Urinary bladder (tissue), 4 donors: ENCODE measurements at places on chromosomes 12 and 14. TPM values are rescaled to one million over a fixed set of nuclear protein-coding genes. Genes with fewer than 3 reads are reported as not detected.
A peak's percentile ranks its signal among the peaks of the same experiment; 100 is the strongest.

HCAR1 gene
- 1.6 TPM for total RNA-seq

CARMIL3 gene
- total RNA-seq = 1.5 TPM

TUNAR gene
- total RNA-seq = not detected

SLC8A3 gene
- total RNA-seq = 3.0 TPM

KRT6C gene
- not detected for total RNA-seq

DNA sequence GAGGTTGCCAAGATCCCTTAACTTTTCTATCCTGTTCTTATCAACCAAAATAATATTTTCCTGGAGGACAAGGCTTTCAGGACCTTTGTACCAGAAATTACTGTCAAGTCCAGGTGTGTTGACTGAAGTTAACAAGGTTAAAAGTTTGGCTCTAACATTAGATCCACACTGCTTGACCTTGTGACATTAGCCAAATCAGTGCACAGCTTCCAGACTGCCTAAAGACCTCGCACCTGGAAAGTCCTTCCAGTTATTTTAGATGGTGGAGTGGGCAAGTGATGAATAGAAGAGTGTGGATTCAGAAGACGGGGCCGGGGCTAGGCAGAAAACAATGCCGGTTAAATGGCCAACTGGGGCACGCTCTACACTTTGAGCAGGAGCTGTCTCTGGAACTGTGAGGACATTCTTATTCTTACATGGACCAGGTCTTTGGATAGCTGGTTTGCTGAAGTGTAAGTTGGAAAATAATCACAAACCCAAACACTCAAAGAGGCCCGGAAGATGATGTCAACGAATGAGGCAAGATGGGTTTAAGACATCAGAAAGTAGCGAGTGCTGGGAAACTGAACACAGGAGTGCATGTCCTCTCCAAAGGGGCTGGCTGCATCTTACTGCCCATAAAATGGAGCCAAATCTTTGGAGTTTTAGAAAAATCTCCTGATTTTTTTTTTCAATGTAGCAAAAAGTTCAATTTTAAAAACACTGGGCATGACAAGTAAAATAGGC is 56.3 kb downstream of the NIN start:
- no peak for DNase-seq

- DNase-seq = no peak
Measured at GRCh38 chr12:109725321-109726105, 11.9 kb downstream of the FAM222A start.

DNA sequence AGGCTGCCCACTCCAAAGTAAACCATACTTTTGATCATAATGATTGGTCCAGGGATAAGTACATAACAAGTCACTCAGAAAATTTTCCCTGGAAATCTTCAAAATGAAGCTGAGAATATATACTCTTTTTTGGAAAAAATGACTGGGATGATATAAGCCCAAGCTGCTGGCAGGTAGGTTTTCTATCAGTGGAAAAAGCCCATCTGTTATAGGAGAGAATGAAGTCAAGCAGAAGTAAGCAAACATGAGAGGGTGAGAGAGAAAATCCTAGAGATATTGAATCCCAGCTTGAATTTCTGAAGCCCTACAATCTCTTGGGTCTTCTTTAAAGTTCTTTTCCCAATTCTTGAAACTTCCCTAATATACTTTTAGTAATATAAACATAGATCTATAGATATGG is 37.3 kb upstream of the ZDHHC17 start:
- DNase-seq = no peak

GRCh38 chr12:110366321-110367142 is 37.0 kb downstream of the ANAPC7 start:
- DNase-seq = no peak

- no peak for DNase-seq
Measured at GRCh38 chr14:25349269-25349668, 299.3 kb upstream of the STXBP6 start.

DNA sequence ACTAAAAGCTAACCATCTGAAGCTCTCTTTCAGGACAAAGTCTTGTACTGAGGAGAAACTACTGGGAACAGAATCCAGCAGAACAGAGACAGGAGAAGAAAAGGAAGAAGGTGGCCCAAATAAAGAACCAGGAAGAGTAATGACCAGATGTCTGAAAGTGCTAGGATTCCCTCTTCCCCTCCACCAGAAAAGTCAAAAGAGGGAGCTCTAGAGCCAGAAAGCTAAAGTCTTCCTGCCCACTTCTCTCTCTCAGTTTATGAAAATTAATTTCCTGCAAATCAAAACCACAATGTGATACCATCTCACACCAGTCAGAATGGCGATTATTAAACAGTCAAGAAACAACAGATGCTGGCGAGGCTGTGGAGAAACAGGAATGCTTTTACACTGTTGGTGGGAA is 47.2 kb downstream of the SPPL3 start:
- no peak for DNase-seq

DNA sequence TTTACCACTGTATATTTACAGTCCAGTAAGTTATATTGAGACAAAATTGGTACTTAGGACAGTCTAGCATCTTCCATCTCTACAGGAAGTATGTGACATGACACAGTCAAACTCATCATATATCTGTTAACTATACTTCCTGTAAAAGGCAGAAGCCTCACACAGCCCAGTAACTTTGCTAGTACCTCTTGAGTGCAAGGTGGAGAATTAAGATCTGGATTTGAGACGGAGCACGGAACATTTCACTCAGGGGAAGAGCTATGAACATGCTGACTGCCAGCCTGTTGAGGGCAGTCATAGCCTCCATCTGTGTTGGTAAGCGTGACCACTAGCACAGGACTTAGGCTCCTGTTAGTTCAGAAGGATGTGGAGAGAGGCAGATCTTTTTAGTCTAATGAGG is 333.7 kb upstream of the OR4E1 start:
- no peak for DNase-seq

- no peak for DNase-seq
Measured at GRCh38 chr12:121781998-121782979, 11.2 kb downstream of the RHOF start.

DNA sequence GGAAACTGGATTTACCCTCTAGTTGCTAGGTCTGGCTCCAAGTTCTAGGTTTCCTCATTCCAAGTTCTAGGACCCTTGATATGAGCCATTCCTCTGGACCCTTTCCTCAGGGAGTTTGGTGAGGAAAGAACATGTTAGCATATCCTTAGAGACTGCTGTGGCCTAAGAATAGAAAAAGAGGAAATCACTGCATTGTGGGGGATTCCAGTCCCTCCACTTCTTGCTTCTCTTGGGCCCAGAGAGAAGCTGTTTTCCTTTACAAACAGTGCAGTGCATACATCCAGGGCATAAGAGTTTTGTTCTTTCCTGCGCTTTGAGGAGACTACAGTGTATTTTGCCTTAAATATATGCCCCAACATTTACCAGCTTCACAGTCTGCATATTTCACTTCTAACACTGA is 59.0 kb downstream of the LLPH start:
- no peak for DNase-seq

GRCh38 chr14:54465654-54466053 is 23.1 kb downstream of the GMFB start:
- no peak for DNase-seq

GRCh38 chr12:93788853-93789252 is 111.7 kb downstream of the CRADD start:
- no peak for DNase-seq

- DNase-seq = peak; percentile 35
Measured at GRCh38 chr12:25694072-25694471, 141.0 kb upstream of the LMNTD1 start.

GRCh38 chr12:108633534-108634248 is at the start of gene SELPLG:
TSS of gene SELPLG (minus strand) at chr12:108633894. CDS start at chr12:108624307, 9,587 bp downstream.
- DNase-seq = no peak

DNA sequence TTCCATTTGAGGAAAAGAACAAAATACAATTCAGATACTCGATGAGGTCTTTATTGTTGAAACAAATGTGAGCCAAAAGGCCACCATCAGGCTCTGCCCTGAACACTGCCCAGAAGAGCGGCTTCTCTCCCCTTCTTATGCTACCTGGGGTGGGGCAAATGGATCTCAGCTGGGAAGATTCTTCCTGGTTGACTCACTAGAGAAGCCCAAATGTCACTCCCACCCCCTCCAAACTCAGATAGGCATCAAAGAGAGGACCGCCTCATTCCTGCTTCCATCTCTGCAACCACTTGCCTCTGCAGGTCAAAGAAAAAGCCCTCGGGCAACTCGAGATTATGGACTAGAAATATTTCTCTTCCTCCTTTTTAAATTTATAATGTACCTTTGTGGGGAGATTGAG is 55.8 kb downstream of the TBX3 start:
- DNase-seq = no peak

DNA sequence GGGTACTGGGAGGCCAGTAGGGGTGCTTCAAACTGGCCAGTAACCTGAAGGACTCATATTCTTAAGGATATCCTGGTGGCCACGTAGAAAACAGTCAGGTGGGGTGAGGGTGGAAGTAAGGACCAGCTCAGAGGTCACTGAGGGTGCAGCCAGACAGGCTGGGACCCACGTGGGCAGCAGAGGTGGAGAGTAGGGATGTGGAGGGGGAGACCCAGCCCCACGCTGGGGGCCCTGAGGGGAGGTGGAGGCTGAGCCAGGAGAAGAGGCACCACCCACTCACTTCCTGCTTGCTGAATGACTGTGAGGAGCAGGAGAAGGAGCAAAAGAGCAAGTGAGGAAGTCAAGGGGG is 12.6 kb upstream of the SERPINA3 start:
- no peak for DNase-seq

DNA sequence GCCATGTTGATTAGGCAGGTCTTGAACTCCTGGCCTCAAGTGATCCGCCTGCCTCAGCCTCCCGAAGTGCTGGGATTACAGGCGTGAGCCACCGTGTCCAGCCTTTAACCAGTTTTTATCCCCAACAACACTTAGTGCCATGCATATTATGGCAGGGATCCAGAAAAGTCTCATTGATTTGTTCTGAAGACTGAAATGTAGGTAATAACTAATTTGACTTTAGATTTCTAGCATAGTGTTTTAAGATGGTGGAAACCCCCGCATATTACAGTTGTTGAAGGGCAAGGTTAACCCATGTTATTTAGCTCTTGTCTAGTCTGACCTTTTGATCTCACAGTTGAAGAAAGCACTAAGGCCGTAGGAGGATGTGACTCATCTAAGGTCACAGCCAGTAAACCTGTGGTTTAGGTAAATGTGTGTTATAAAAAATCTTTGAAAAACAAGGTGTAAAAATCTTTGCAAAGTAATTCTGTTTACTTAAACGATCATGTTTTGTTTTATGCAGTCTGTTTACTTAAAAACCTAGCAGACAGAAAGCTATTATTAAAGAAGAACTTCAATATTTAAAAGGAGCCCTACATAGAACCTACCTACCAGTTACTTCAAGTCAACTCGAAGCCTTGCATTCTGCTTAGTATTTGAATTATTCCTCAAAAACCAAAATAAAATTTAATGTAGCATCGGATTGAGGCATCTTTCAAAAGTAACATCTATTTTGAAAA is 24.8 kb downstream of the BICDL1 start:
- no peak for DNase-seq

- DNase-seq = no peak
Measured at GRCh38 chr14:102352213-102352612, 10.5 kb downstream of the CINP start.

DNA sequence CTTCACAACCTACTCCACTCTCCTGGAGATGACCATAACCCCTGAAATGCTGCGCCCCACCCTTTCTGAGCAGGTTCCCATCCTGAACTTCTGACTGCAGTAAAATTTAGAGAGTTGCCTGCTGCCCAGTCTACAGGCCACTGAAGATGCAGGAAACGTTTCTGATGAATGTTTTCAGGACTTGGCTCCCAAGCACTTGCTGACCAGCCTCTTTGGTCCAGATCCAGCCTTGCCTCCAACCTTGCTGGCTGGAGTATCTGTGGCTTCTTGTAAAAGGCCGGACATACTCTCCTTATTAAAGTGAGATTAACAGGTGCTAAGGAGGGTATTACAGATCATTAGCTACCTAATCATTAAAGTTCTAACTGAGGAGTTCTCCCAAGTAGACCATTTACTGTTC is 70.3 kb upstream of the STXBP6 start:
- DNase-seq = no peak

DNA sequence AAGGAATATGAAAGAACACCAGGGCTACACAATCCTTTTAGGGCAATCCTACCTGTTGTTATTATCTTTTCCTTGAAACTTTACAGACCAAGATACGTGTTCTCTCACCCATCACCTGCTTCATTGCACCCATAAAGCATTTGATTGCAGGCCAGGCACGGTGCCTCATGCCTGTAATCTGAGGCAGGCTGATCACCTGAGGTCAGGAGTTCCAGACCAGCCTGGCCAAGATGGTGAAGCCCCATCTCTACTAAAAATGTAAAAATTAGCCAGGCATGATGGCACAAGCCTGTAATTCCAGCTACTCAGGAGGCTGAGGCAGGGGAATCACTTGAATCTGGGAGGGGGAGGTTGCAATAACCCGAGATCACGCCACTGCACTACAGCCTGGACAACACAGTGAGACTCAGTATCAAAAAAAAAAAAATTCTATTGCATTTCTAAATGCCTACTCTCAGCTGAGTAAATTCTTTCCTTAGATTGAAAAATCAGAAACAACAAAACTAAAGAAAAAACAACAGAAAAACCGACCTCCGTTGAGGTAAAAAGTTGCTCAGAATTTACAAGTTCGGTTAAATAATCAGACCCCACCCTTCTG is 183.7 kb upstream of the TMEM132C start:
- no peak for DNase-seq

- no peak for DNase-seq
Measured at GRCh38 chr14:77883847-77884238, 83.9 kb downstream of the ADCK1 start.

GRCh38 chr12:24425601-24425970 is 476.1 kb upstream of the SOX5 start:
- DNase-seq = no peak

DNA sequence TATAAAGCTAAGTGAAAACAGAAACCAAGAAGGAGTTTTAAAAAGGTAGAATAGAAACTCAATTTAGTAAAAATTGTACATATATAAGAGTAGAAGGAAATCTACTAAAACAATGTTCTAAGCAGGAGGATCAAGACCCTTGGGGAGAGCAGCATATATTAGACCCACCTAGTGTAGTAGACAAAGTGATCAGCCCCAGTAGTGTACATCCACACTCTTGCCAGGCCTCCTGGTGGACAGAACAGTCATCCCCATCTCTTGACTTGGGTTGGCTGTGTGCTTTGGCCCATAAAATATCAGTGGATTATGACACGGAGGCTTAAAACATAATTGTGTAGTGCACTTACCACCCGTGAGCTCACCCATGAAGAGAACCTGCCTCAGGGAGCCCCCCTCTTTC is 10.9 kb upstream of the OTUB2 start:
- no peak for DNase-seq

- DNase-seq = no peak
Measured at GRCh38 chr12:87305481-87305880, 723.7 kb downstream of the C12orf50 start.

DNA sequence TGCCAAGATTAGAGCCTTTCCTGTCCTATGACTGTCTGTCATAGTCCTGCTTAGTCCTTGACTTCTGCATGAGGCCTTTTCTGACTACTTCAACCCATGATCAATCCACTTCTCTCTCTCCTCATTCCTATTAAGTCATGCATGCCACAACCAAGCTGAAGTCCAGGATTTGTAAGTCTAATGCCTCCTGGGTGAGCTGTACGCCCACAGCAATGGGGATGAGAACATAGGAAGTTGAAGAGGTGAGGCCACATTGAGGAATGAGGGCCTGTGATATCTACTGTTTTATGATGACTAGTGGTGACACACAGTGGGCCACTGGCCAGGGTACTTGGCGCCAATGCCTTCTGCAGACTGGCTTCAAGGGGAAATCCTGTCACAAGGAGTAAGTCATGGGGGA is 994.1 kb upstream of the TMEM132C start:
- DNase-seq = no peak

- DNase-seq = no peak
Measured at GRCh38 chr14:104069541-104069940, 16.0 kb upstream of the ASPG start.
